Activated CD4-positive, alpha-beta T cell treated with anti-CD3 and anti-CD28 coated beads for 24 hours (primary cell): ENCODE measurements at places on chromosomes 7 and 10.

GRCh38 chr10:125881192-125881591 lies at the start of gene DHX32:
TSS of gene DHX32 (minus strand) at chr10:125881292. CDS start at chr10:125880824, 468 bp downstream.
- no peak for DNase-seq

- no peak for DNase-seq
Measured at GRCh38 chr10:80506189-80506575, 31.5 kb upstream of the SH2D4B start.

GRCh38 chr10:62610649-62611229 lies 193.8 kb upstream of the ADO start:
- peak; percentile 67 for DNase-seq

DNA sequence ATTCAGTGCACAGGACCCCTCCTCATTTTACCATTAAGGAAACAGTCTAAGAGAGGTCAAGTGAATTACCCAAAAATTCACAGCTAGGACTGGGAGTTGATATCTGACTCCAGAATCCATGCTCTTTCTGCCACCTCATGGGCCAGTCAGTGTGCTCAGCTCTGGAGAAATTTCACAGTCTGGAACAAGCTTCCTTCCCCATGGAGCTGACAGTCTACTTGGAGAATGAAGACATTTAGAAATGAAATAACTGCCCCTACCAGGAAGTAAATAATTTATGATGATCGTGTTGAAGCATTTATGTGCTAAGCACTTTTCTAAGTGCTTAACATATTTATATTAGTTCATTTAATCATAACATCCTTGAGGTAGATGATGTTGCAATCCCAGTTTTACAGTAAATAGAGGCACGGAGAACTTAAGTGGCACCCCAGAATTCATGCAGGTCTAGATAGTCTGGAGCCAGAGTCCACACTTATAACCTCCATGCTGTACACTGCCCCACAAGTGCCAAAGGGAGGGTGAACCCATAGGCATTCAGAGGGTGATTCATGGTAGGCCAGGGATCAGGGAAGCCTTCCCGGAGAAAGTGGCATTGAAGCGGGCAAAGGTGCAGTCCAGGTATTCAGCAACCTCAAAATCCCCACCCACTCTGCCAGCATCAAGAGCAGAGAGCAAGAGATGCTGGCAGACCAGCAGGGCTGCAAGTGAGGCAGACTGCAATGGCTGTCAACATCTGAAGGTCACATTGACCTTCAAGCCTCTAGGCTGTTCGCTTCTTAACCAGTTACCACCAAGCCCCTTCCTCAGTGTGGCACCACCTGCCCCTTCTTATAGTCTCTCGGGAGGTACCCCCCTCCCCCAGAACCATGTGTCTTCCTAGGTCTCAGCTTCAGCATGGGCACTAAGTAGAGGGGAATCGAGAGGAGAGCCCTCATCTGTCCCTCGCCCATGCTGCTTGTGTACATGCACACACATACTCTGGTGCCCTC lies 38.4 kb upstream of the LRRC4 start:
- DNase-seq, result no peak

DNA sequence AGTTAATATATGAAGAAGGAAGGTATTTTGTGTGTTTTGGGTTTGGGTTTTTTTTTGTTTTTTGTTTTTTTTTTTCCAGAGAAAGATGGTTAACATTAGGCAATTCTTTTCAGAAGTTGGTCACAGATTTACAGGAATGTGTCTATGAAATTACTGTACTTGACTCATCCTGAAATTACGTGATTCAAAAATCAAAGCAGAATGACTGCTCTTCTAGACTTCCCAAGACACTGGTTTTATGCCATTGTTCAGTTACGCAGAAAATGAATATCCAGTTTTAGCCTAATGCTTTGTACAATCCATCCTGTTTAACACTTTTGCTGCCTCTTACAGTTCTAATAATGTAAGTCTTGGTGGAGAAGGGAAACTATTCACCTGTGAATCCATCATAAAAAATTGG lies 39.7 kb upstream of the CELF2 start:
- no peak for DNase-seq

DNA sequence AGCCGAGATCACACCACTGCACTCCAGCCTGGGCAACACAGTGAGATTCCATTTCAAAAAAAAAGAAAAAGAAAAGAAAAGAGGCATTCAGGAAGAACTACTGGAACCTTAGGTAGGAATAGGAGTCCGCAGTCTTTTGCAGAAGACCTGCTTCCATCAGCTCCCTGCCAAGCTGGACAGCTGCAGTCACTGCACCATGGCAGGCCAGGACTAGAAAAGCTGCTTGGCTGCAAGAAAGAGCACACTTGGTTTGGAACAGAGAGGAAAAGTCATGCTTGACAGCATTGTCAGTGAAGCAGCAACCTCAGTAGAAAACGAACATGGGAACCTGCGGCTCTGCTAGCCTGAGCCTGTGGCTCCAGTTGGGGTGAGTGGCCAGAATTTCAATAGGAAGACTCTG lies 104.3 kb downstream of the MARCHF5 start:
- no peak for DNase-seq

- no peak for DNase-seq
Measured at GRCh38 chr7:141430455-141431139, 120.6 kb upstream of the AGK start.

DNA sequence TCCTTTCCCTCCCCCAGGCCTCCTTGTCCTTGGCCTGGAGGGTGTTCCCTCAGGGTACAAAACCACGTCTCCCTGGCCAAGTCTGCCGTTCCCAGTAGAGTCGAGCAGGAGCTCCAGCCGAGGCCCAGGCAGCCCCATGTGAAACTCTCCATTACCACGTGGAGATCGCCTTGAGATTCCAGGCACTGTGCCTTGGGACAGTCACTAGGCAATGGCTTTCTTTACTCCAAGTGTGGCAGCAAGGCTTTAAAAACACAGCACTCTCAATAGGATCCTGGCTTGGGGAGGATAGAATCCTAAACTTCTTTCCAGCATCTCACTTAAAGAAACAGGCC lies 57.5 kb downstream of the PLXNA4 start:
- DNase-seq, result no peak

DNA sequence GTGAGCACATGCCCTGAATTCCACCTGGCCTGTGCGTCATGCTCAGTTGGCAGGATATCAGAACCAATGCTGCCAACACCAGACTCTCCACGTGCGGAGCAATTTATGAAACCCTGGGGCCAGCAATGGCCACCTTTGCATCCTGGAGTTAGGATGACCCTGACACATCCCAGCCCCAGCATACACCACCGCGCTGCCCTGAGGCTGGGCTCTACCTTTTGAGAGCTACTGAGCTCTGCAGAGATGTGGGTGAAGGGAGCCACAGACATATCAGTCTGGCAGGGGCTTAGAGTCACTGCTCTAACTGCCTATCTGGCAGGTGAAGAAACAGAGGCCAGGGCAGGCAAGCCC lies 41.9 kb downstream of the SYPL1 start:
- DNase-seq, result no peak

DNA sequence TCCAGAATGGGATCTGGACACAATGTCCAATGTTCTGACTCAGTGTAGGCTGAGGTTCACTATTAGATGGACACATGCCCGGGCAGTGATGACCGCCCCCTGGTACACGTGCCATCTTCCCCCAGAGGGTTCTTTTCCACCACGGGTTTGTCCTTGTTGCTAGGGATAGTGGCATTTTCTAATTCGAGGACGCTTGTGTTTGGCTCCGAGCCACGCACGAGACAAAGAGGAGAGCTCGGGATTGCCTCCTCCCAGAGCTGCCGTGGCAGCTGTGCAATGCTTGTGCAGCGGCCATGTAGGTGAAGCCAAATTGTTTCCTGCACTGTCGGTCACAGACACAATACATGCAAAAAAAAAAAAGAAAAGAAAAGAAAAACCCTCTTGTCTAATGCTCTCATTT lies 207.5 kb downstream of the PAXIP1 start:
- no peak for DNase-seq

DNA sequence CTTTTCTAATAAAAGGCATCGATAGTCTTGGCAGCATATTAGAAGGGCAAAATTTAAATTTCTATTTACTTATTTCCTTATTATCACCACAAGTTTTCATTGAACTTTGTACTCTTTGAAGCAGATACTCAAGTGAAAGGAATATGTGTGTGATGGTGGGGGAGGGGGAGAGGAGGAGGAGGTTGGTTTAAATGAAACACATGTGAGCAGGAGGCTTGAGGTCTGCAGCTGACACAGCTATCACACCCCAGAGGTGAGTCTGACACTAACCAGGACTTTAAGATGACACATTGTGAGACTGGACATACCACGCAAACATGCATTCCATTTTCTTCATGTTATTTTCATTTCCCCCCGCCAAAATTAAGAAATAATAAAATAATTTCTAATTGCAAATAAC lies 63.3 kb downstream of the CTTNBP2 start:
- DNase-seq, result no peak

DNA sequence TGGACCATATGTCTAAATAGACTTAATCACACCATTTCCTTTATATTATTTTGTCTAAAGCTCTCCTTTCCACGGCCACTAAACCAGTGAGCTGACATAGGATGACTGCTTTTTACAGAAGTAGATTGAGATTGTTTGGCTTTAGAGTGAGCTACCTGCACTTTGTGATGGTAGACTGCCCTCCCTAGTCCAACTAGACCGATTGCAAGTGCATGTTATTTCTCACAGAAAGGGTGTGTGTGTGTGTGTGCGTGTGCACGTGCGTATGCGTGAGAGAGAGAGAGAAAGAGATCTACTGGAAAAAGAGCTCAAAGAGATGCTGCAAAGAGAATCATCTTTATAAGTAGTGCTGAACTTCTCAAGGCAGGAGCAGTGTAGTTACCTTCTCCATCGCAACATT lies 60.7 kb downstream of the VCL start:
- DNase-seq, result no peak

GRCh38 chr7:94104301-94104700 lies 100.1 kb upstream of the BET1 start:
- DNase-seq, result no peak

DNA sequence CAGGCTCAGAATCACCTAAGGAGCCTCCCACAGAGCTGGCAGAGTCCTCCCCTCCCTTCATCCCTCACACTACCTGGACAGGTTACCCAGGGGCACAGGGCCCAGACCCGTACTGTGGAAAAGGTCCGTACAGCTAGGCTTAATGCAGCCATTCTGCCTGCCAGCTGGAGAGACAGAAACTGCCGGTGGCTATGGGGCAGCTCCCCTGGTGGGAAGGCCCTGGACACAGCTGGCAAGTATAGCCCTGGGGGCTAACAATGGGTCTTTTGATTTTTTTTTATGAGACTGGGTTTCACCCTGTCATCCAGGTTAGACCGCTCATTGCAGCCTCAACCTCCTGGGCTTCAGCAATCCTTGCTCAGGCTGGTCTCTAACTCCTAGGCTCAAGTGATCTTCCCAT lies 68.3 kb downstream of the GNA12 start:
- no peak for DNase-seq

GRCh38 chr7:96122746-96123145 lies 199.2 kb downstream of the SLC25A13 start:
- no peak for DNase-seq

GRCh38 chr10:44034946-44035345 lies 350.0 kb downstream of the CXCL12 start:
- DNase-seq, result no peak

- no peak for DNase-seq
Measured at GRCh38 chr10:127221281-127221680, 24.9 kb upstream of the INSYN2A start.

GRCh38 chr10:20489961-20490360 lies 407.1 kb downstream of the NEBL start:
- DNase-seq, result no peak

DNA sequence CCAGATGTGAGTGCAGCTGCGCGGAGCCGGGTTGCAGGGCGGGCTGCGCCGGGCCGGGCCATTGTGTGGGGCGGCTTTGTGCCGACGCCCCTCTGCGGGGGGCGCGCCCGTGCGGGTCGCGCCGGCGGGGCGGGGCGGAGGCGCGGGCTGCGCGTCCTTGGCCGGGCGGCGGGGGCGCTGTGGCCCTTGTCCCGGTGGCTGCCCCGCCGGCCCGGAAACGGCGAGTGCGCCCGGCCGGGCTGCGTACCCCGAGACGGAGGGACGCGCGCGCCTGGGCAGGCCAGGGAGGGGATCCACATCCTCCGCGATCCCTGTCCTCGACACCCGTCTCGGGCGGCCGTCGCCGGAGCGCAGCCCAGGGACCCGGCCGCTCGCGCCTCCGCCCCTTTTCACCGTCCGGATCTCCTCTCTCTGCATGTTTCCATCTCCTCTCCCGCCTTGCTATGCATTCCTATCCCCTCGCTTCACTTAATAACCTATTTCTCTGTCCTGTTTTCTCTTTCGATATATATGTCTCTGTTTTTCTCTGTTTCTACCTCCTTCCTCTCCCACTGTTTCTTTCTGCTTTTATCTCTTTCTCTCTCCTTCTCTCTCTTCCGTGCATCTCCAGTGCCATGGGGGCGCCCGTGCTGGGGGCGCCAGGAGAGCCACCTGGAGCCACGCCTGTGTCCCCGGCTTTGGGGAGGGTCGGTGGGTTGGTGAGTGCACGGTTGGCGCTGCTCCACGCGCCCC lies 765 bp downstream of the PFKFB3 start:
- DNase-seq, result peak; percentile 18

DNA sequence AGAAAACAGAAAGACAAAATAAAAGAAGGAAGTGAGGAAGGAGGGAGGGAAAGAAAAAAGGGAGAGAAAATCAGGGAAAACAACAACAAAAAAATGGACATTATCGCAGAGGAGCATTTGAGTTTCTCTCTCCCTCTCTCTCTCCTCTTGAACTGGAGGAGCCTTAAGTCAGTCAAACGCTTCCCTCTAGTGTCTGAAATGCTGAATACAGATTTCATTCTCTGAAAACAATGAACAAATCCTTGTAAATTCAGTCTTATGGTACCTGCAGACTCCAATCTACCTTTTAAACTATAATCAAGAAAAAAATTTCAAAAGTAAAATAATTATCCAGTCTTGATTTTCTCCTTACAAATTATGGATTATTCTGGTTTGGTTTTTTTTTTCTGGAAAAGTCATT lies 89.2 kb upstream of the PFKP start:
- no peak for DNase-seq

- DNase-seq, result no peak
Measured at GRCh38 chr10:72832701-72833100, 60.8 kb upstream of the OIT3 start.

- no peak for DNase-seq
Measured at GRCh38 chr7:84196084-84196503, 1.5 kb upstream of the SEMA3A start.

GRCh38 chr10:18594574-18595156 lies 56.7 kb downstream of the NSUN6 start:
- no peak for DNase-seq

GRCh38 chr10:26499426-26499825 lies 61.3 kb downstream of the APBB1IP start:
- DNase-seq, result no peak

DNA sequence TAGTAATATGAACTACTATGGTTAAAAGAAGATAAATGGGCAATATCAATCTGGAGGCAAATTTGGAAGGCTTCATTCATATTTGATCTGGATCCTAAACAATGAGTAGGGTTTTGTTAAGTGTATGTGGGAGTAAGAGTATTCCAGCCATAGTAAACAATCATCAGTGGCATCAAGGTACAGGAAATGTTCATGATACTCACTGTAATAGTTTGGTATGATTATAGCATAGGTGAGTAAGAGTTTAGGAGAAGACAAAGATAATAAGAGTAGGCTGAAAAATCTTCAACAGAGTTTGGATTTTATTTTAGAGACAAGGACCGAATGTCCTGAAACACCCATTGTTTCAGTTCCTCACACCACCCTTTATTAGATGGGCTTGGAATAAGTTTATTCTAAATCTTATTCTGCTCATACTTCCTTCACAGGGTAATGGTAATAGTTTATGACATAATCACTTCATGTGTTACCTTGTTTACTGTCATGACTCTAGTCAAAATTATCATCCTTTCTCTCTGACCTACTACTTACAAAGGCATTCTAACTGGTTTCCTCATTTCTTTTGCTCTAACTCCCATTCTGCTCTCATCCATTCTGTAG lies 38.9 kb downstream of the BRAF start:
- no peak for DNase-seq
